ENCODE measurements at places on chromosomes 3 and 15. TPM values are rescaled to one million over a fixed set of nuclear protein-coding genes. Genes with fewer than 3 reads are reported as not detected.

The C2CD4A gene
- total RNA-seq = 0.19 TPM

The TMEM108 gene
- 3.6 TPM for total RNA-seq

The C3orf70 gene
- total RNA-seq = 17.2 TPM

The RARB gene
- total RNA-seq = 5.9 TPM

The NPAP1 gene
- total RNA-seq = not detected

The ABHD10 gene
- 21.6 TPM for total RNA-seq

The ZNF502 gene
- total RNA-seq = 5.9 TPM

The EAF2 gene
- total RNA-seq = 4.3 TPM

The SLMAP gene
- 546 TPM for total RNA-seq

The ACKR4 gene
- total RNA-seq = 18.3 TPM

The AP3B2 gene
- 0.42 TPM for total RNA-seq

The IL17RD gene
- total RNA-seq = 4.3 TPM

GRCh38 chr3:9649791-9650521, 651 bp downstream of the MTMR14 start:
- no peak for DNase-seq
- no peaks in the 10 kb centered on the region for H3K27me3 ChIP-seq
- H3K4me3 ChIP-seq = peak overlapping the region; percentile 94

DNA sequence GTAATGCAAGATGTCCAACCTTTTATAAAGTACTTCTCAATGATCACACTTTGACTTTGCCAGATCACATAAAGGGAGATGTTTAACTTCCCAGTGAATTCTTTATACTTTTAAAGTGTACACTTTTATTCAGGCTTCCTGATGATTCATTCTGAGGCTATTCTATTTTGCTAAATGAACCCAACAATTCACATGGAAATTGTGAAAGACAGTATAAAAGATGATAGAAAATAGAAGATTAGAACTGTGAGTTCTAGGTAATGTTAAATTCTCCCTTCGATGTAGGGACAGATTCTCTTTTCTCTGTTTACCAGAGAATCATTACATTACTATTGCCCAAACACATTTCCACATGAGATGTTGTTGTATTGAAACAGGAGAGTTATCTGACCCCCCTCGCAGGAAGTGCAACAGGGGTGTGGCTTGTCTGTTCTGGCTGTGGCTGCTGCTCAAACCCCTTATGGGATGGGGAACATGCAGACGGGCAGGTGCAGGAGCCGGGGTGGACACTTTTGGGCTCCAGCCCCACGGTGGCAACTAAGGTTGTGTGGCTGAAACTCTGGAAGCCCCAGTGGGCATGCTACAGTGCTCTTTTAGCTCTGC, 131.3 kb upstream of the LRTM1 start:
- H3K4me3 ChIP-seq = no peak overlapping the region
- no peaks in the 10 kb centered on the region for H3K27me3 ChIP-seq
- no peaks in the 10 kb centered on the region for H3K4me1 ChIP-seq
- H3K27ac ChIP-seq = no peak overlapping the region
- H3K36me3 ChIP-seq = no peaks in the 10 kb centered on the region
- no peak for DNase-seq

DNA sequence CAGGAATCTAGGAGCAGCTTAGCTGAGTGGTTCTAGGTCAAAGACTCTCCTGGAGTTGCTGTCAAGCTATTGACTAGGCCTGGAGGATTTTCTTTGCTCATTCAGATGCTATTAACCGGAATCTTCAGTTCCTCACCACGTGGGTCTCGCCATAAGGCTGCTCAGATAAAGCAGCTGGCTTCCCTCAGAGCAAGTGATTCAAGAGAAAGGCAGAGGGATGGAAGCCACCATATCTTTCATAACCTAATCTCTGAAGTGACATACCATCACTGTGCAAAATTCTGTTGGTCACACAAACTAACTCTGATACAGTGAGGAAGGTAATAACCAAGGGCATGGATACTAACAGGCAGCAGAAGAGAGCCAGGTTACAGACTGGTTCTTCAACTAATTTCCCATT, 72.7 kb upstream of the FLNB start:
- H3K27ac ChIP-seq = peak overlapping the region; percentile 48
- DNase-seq = no peak
- H3K4me1 ChIP-seq = no peaks in the 10 kb centered on the region
- no peaks in the 10 kb centered on the region for H3K36me3 ChIP-seq

DNA sequence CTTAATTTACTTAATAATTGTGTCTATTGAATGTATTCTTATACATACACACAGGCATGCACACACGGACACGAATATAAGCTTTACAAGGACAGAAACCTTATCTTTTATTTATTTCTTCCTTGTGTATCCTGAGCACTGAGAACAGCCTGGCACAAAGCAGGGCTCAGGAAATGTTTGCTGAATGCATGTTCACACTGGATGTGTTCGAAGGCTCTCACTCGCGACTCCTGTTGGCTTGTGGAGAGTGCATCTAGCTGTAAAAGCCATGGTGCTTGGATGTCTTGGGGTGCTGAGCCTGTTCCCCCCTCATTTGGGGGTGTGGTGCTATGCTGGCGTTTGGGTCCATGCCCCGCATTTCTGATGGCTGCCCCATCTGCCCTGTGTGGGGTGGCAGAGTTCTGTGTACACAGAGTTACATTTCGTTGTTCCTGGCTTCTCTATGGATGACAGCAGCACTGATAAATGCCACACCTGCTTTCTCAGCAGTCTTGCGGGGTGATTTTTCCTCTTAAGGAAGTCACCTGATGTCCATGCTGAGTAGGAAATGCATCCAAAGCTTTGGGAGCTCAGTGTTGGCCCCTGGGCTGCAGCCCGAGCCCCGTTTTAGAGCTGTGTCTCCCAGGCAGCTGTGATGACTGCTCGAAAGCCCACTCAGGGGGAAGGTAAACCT, 148.5 kb downstream of the IGF1R start:
- no peaks in the 10 kb centered on the region for H3K36me3 ChIP-seq
- peaks cover 1% of the 10 kb centered on the region for H3K4me1 ChIP-seq
- no peak overlapping the region for H3K4me3 ChIP-seq
- no peak for DNase-seq
- H3K27ac ChIP-seq = no peak overlapping the region
- H3K27me3 ChIP-seq = no peaks in the 10 kb centered on the region

GRCh38 chr15:40454904-40455391, 14.2 kb downstream of the BAHD1 start:
- H3K4me1 ChIP-seq = no peaks in the 10 kb centered on the region
- H3K27me3 ChIP-seq = no peaks in the 10 kb centered on the region
- H3K4me3 ChIP-seq = no peak overlapping the region

- no peak for DNase-seq
- no peak overlapping the region for H3K27ac ChIP-seq
Measured at GRCh38 chr15:66873856-66874255, 171.8 kb downstream of the SMAD6 start.

- no peak overlapping the region for H3K4me3 ChIP-seq
- DNase-seq = no peak
- H3K4me1 ChIP-seq = no peaks in the 10 kb centered on the region
Measured at GRCh38 chr3:146203776-146204175, 42.8 kb upstream of the PLOD2 start.

DNA sequence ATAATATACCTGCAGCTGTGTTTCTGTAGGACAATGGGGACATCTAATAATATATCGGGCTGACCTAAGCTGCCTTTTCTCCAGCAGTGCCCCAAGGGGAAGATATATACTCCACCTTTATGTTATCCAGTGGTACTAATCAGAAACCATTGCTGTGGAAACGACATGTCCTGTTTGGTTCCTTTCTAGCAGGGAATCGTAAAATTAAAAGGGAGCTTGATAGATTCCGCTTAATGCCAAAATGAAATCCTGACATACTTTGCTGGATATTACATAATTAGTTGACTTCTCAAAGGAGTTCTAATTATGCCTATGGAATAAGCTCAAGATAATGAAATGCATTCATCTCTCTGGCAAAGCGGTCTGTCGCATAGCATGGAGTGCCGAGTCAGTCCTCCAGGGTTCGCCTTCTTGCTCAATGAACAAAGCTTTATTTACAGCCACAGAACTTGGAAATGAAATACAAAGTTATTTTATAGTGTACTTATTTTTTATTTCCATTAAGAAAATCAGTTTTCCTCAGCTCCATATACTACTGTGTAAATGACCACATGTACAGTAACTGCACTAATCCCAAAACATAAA, 262.8 kb downstream of the LRTM1 start:
- H3K27ac ChIP-seq = no peak overlapping the region
- H3K4me1 ChIP-seq = no peaks in the 10 kb centered on the region
- no peak for DNase-seq
- H3K36me3 ChIP-seq = no peaks in the 10 kb centered on the region
- H3K27me3 ChIP-seq = no peaks in the 10 kb centered on the region

- H3K27me3 ChIP-seq = no peaks in the 10 kb centered on the region
- H3K4me1 ChIP-seq = no peaks in the 10 kb centered on the region
- no peak overlapping the region for H3K4me3 ChIP-seq
Measured at GRCh38 chr3:29468187-29468586, 187.3 kb downstream of the RBMS3 start.

GRCh38 chr3:101903451-101903871, 54.1 kb downstream of the NFKBIZ start:
- H3K4me3 ChIP-seq = no peak overlapping the region
- no peaks in the 10 kb centered on the region for H3K36me3 ChIP-seq
- DNase-seq = no peak
- H3K27me3 ChIP-seq = no peaks in the 10 kb centered on the region
- no peaks in the 10 kb centered on the region for H3K4me1 ChIP-seq

DNA sequence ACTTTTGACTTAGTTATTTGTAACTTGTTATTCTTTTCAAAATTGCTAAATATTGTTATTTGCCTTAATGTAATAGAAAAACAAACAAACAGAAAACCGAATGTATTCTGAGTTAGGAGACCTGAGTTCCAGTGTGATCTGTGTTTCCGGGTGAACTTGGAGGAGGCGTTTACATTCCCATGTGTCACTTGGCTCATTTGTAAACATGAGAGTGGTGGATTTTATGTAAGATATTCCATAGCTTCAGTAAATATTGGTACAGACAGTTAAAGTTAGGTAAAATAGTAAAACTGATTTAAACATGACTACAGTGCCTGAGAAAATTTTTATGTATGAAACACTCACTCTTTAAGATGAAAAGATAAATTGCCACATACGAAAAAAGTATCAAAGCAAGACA, 287.3 kb upstream of the POU1F1 start:
- no peak for DNase-seq
- no peak overlapping the region for H3K27ac ChIP-seq
- H3K27me3 ChIP-seq = no peaks in the 10 kb centered on the region
- no peaks in the 10 kb centered on the region for H3K36me3 ChIP-seq
- no peak overlapping the region for H3K4me3 ChIP-seq

- H3K4me3 ChIP-seq = no peak overlapping the region
- no peaks in the 10 kb centered on the region for H3K36me3 ChIP-seq
- H3K27ac ChIP-seq = no peak overlapping the region
- no peaks in the 10 kb centered on the region for H3K27me3 ChIP-seq
- no peak for DNase-seq
Measured at GRCh38 chr3:126121632-126122031, 37.7 kb upstream of the SLC41A3 start.

GRCh38 chr3:52446631-52447511, 2.0 kb upstream of the SEMA3G start:
- no peak overlapping the region for H3K4me3 ChIP-seq
- H3K27me3 ChIP-seq = no peaks in the 10 kb centered on the region
- no peaks in the 10 kb centered on the region for H3K36me3 ChIP-seq
- no peak for DNase-seq

DNA sequence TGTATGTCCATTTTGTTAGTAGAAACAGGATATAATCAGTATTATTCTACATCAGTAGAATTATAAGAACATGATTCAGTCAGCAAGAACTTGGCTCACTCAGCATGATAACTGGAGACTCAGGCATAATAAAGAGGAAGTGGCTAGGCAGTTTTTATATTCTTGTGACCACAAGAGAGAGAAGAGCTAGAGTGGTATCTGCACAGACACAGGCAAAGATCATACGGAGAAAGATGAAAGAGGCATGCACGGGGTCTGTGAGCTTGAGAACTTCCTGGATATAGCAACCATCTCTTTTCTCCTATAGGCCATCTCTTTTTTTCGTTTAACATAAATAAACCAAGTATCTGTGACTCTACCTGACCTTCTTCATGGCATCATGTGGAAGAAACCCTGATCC, 46.8 kb downstream of the MYO5A start:
- DNase-seq = no peak
- no peaks in the 10 kb centered on the region for H3K4me1 ChIP-seq
- H3K36me3 ChIP-seq = no peaks in the 10 kb centered on the region
- no peaks in the 10 kb centered on the region for H3K27me3 ChIP-seq

DNA sequence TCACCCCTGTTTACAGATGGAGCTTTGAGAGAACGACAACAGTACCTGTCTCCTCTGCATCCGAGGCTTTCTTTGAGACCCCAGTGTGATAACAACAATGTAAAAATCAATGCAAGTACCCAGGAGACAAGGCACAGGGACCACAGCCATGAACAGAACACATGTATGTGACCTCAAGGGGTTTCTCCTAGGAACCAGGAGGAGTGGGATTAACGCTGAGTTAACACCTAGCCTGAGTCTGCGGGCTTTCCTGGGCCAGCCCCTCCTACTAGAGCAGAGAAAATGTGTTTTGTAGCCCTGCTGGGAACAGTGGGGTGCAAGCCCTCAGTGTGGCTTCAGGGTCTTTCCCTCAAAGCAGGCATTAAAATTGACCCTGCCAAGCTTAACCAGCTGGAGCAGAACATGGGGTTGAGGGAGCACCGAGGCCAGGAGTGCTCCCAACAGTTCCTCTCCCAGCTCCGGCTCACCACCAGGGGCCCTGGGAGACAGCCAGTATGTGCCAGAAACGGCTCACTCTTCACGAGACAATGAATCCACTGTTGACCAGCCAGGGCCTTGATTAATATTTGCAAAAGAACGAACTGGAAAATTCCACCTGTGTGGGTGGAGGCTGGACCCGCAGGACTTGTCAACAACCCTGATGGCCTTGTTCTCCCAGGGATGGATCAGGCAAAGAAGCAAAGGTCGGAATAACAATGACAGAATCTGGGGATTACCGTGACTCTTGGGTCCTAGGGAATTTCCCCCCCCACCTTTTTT, 3.6 kb downstream of the CHDH start:
- H3K27me3 ChIP-seq = no peaks in the 10 kb centered on the region
- H3K4me1 ChIP-seq = peaks cover 1% of the 10 kb centered on the region
- H3K4me3 ChIP-seq = no peak overlapping the region
- no peak overlapping the region for H3K27ac ChIP-seq
- no peak for DNase-seq

DNA sequence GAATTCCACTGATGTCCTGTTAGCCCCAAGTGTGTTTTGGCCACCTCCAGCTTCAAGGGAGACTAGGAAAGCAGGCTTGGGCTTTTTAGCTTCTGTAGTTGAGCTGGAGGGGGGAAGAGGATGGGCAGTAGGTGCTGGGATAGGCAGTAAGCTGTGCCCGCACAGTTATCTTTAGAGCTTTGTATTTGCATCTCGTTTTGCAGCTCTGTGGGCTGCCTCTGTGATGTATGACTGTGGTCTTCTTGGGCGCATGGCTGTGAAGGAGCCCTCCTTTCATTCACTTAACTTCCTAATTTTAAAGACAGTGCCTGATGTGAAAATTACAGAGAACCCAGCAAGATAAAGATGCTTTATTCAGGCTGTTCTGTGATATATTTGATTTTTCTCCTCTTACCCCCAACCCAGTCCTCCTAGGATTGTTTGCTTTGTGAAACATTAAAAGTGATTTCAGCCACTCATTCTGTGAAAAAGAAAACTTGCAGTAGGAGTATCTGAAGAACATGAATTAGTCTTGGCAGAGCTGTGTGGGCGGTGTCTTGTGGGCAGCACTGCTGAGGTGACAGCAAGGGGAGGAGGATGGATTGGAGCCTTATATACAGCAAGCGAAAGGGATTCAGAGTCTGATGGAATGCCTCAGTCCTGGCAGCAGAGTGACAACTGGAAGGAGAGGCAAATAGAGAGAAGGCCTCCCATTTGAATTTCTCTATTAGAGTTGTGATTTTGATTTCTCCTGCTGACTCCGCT, 74.3 kb downstream of the LARS2 start:
- H3K36me3 ChIP-seq = peaks cover 5% of the 10 kb centered on the region
- H3K4me3 ChIP-seq = no peak overlapping the region
- H3K4me1 ChIP-seq = no peaks in the 10 kb centered on the region
- H3K27ac ChIP-seq = no peak overlapping the region
